ENCODE measurements at places on chromosomes 5 and 9. TPM values are rescaled to one million over a fixed set of nuclear protein-coding genes. Genes with fewer than 3 reads are reported as not detected.
A peak's percentile ranks its signal among the peaks of the same experiment; 100 is the strongest.

- no peak overlapping the region for H3K4me3 ChIP-seq
- DNase-seq = no peak
- H3K27ac ChIP-seq = no peak overlapping the region
- no peaks in the 10 kb centered on the region for H3K27me3 ChIP-seq
Observed at GRCh38 chr9:102497709-102498108, 497.4 kb upstream of the CYLC2 start.

GRCh38 chr9:69237702-69238295 is 63.7 kb downstream of the TJP2 start:
- no peaks in the 10 kb centered on the region for H3K4me1 ChIP-seq
- no peaks in the 10 kb centered on the region for H3K27me3 ChIP-seq
- DNase-seq = no peak
- H3K4me3 ChIP-seq = no peak overlapping the region
- no peaks in the 10 kb centered on the region for H3K36me3 ChIP-seq
- H3K27ac ChIP-seq = no peak overlapping the region

GRCh38 chr9:123058834-123059233 is 25.4 kb downstream of the GPR21 start:
- no peak for DNase-seq
- H3K36me3 ChIP-seq = no peaks in the 10 kb centered on the region
- H3K27ac ChIP-seq = no peak overlapping the region
- H3K4me3 ChIP-seq = no peak overlapping the region

- peak overlapping the region; percentile 97 for H3K27ac ChIP-seq
- H3K4me3 ChIP-seq = peak overlapping the region; percentile 70
- no peaks in the 10 kb centered on the region for H3K27me3 ChIP-seq
- no peaks in the 10 kb centered on the region for H3K36me3 ChIP-seq
- peak; percentile 58 for DNase-seq
- peaks cover 4% of the 10 kb centered on the region for H3K4me1 ChIP-seq
Observed at GRCh38 chr5:79236970-79237739, 1.2 kb downstream of the JMY start.

DNA sequence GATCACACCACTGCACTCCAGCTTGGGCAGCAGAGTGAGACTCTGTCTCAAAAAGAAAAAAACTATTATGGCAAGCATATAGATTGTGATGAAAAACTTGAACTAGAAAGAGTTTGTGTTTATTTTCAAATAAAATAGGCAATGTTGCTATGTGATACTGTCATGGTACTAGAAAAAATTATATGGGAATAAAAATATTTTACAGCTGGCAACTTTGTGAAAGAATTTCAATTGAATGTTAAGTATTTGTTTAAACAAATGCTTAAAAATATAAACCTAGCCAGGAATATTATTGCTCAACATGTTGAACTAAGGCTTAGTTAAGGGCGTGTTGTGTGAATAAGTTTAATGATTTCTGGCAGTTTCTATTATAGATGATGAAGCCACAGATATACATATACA is 31.7 kb downstream of the HSDL2 start:
- H3K4me1 ChIP-seq = peaks cover 15% of the 10 kb centered on the region
- DNase-seq = no peak
- no peaks in the 10 kb centered on the region for H3K36me3 ChIP-seq
- H3K4me3 ChIP-seq = no peak overlapping the region
- H3K27me3 ChIP-seq = no peaks in the 10 kb centered on the region

- no peaks in the 10 kb centered on the region for H3K4me1 ChIP-seq
- H3K27me3 ChIP-seq = no peaks in the 10 kb centered on the region
- no peaks in the 10 kb centered on the region for H3K36me3 ChIP-seq
- no peak overlapping the region for H3K4me3 ChIP-seq
- DNase-seq = no peak
Observed at GRCh38 chr5:27020973-27021372, 17.4 kb downstream of the CDH9 start.

DNA sequence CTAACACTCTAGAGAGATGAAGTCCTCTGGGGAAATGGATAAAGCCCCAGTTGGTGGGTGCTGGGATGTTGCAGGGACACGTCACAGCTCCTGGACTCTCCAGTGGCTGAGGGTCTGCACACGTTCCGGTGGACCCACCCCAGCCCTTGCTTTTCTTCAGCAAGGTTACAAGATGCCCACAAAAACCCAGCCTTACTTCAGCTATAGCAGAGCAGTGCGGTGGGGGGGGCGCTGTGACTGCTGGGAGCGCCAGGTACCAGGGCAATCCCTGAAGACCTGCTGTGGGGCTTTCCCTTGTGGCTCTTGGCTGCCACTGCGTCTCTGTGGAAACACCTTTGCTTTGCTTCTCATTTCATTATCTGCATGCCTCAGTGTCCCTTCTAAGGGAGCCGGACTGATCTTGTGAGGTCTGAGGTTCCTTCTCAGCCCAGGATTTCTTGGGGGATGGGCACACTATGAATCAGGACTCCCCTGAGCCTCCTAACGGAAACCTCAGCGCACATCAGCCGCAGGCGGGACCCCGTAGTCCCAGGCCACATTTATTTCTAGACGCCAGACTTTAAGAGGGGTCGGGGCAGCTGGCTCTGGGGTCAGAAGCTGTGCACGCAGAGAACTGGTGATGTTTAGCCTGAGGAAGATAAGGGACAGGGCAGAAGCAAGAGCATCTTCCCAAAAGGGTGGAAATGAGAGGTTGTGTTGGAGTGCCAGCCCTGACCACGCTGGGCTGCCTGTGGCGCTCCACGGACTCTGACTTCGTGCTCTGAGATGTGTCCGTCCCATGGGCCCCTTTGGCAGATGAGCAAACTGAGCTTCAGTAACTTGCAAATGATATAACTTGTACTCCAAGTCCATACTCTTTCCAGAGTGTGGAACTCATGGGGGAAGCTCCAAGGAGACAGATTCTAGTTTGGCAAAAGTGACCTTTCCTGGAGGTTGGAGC is 106.8 kb downstream of the WNK2 start:
- H3K27ac ChIP-seq = no peak overlapping the region
- H3K4me3 ChIP-seq = no peak overlapping the region
- no peaks in the 10 kb centered on the region for H3K27me3 ChIP-seq
- no peaks in the 10 kb centered on the region for H3K36me3 ChIP-seq

- H3K36me3 ChIP-seq = no peaks in the 10 kb centered on the region
- no peak for DNase-seq
- H3K27me3 ChIP-seq = no peaks in the 10 kb centered on the region
- no peak overlapping the region for H3K27ac ChIP-seq
- peaks cover 18% of the 10 kb centered on the region for H3K4me1 ChIP-seq
Observed at GRCh38 chr5:42520203-42520602, 97.0 kb downstream of the GHR start.

GRCh38 chr5:9209846-9210492 is 335.9 kb downstream of the SEMA5A start:
- H3K36me3 ChIP-seq = no peaks in the 10 kb centered on the region
- no peak overlapping the region for H3K4me3 ChIP-seq
- H3K27me3 ChIP-seq = no peaks in the 10 kb centered on the region

GRCh38 chr5:124732428-124733328 is 13.8 kb downstream of the ZNF608 start:
- DNase-seq = no peak
- peaks cover 45% of the 10 kb centered on the region for H3K4me1 ChIP-seq
- no peak overlapping the region for H3K27ac ChIP-seq
- no peaks in the 10 kb centered on the region for H3K27me3 ChIP-seq

DNA sequence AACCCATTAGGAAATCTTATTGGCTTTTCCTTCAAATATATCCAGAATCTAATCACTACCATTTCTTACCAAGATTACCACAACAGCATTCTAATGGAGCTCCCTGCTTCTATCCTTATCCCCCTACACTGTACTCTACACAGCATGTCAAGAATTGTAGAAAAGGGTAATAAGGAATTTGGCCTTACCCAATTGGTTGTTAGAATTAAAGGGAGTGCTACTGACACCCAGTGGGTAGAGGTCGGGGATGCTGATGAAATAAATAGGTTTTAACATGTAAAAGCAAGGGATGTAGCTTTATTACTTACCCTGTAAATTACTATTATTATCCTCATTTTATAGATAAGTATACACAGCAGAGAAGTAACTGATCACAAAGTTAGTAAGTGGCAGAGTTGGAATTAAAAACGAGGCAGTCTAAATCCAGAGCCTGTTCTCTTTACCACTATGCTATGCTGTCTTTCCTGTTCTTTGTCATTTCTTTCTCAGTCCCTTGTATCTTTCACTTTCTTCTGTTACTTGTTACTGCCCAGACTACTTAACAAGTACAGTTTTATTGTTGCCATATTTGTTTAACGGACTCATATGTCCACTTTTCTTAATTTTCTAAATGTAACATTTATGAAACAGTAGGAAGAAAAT is 10.5 kb downstream of the SLC38A9 start:
- H3K27ac ChIP-seq = no peak overlapping the region
- no peaks in the 10 kb centered on the region for H3K27me3 ChIP-seq
- H3K36me3 ChIP-seq = peaks cover 2% of the 10 kb centered on the region
- no peak for DNase-seq

- H3K36me3 ChIP-seq = no peaks in the 10 kb centered on the region
- no peaks in the 10 kb centered on the region for H3K27me3 ChIP-seq
- no peak overlapping the region for H3K27ac ChIP-seq
- H3K4me1 ChIP-seq = peaks cover 46% of the 10 kb centered on the region
- no peak for DNase-seq
Observed at GRCh38 chr5:96335873-96336272, 97.2 kb downstream of the PCSK1 start.

DNA sequence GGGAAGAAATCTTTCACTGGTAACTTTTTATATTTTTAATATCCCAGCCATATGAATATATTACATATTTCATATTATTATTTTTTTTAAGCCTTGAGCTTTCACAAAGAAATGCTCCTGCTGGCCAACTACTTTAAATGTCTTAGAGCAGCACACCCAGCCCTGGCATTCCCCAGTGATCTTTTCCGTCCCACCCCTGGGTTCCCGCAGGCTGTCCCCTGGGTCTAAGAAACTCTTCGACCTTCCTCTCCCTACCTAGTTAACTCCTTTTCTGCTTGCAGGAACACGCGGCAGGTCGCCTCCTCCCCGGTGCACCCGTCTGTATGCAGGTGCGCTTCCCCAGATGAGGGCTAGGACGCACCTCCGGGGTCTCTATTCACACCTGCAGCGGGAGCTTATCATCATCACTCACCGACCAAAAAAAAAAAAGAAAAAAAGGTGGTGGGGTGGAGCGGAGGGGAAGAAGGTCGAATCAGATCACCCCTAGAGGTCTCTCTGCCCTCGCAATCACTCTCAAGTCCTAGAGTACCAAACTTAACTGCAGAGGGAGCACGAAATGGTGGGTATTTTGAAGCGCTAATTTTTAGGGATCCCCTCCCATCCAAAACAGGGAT is 696 bp downstream of the ZFP62 start:
- peak overlapping the region; percentile 87 for H3K27ac ChIP-seq
- DNase-seq = peak; percentile 68
- peaks cover 2% of the 10 kb centered on the region for H3K36me3 ChIP-seq
- peaks cover 10% of the 10 kb centered on the region for H3K4me1 ChIP-seq
- H3K4me3 ChIP-seq = peak overlapping the region; percentile 87

DNA sequence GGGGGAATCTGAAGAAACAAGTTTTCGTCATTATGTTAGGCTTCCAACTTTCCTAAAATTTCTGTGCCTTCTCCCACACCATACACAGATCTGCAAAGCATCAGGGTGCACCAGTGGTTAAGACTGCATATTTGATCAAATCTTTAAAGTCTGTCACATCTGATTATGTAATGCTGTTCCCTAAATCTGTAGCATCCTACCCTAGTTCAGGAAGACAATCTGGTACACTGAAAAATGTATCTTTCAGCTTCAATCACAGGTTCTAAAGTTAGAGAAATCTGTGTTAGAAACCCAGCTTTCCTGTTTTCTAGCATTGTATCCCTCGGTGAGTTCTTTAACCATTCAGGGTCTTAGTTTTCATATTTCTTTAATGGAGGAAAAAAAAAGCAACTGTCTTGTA is 3.9 kb downstream of the SSBP2 start:
- H3K4me3 ChIP-seq = no peak overlapping the region
- DNase-seq = no peak
- H3K27me3 ChIP-seq = no peaks in the 10 kb centered on the region
- H3K27ac ChIP-seq = no peak overlapping the region
- H3K4me1 ChIP-seq = peaks cover 1% of the 10 kb centered on the region

GRCh38 chr9:13151489-13151888 is 128.0 kb downstream of the MPDZ start:
- H3K4me3 ChIP-seq = no peak overlapping the region
- H3K27me3 ChIP-seq = no peaks in the 10 kb centered on the region
- H3K36me3 ChIP-seq = no peaks in the 10 kb centered on the region
- DNase-seq = no peak

DNA sequence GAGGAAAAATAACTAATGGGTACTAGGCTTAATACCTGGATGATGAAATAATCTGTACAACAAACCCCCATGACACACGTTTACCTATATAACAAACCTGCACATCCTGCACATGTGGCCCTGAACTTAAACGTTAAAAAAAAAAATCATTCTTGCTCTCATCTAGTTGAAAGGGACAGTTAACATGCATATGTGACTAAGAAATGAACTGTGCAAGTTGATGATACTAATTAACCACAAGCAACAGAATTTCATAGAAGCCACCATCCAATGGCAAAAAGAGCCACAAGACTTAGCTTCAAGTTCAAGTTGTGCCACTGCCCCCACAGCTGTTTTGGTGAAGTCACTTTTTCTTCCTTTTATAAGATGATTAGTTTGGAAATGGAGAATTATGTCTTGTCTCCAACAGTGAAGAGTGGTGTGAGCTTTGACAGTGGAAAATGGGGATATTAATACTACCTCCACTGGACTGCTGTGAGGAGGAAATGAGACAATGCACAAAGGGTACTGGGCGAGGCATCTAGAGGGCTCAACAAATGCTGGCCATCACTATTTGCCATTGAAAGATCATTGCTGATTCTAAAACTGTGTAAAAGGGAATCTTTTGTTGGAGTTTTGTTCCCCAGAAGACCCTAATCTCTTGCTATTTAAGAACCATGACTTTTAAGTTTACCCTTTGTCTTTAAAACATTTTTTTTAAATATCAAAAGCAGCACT is 202.1 kb downstream of the EBF1 start:
- H3K4me1 ChIP-seq = no peaks in the 10 kb centered on the region
- H3K27me3 ChIP-seq = no peaks in the 10 kb centered on the region
- no peak overlapping the region for H3K27ac ChIP-seq

- H3K4me3 ChIP-seq = no peak overlapping the region
- no peak for DNase-seq
- no peaks in the 10 kb centered on the region for H3K36me3 ChIP-seq
- no peaks in the 10 kb centered on the region for H3K27me3 ChIP-seq
Observed at GRCh38 chr5:1247811-1248210, 22.6 kb downstream of the SLC6A18 start.

GRCh38 chr9:115494393-115494792 is 376.4 kb upstream of the TNC start:
- no peak for DNase-seq
- H3K4me1 ChIP-seq = peaks cover 20% of the 10 kb centered on the region
- no peaks in the 10 kb centered on the region for H3K27me3 ChIP-seq
- H3K36me3 ChIP-seq = no peaks in the 10 kb centered on the region
- no peak overlapping the region for H3K4me3 ChIP-seq

The ELL2 gene
- total RNA-seq = 78.1 TPM

The TMEM252 gene
- not detected for total RNA-seq

The SHC3 gene
- total RNA-seq = 0.20 TPM

The AGXT2 gene
- 0.21 TPM for total RNA-seq

The FGD3 gene
- 25.7 TPM for total RNA-seq

The SPATA9 gene
- 0.34 TPM for total RNA-seq

The ELAVL2 gene
- total RNA-seq = 0.21 TPM

The ADGRV1 gene
- 23.2 TPM for total RNA-seq

The SAXO1 gene
- 0.20 TPM for total RNA-seq

The OR2S2 gene
- not detected for total RNA-seq

The SELENOP gene
- 153 TPM for total RNA-seq

The DMAC1 gene
- total RNA-seq = 67.3 TPM

The LAMC3 gene
- total RNA-seq = 0.44 TPM

The CLTA gene
- total RNA-seq = 269 TPM

The PCDHA7 gene
- total RNA-seq = not detected

The CARD6 gene
- total RNA-seq = 0.26 TPM
